CD4-positive, alpha-beta T cell treated with Interleukin-4 for 4 hours (primary cell): ENCODE measurements at places on chromosomes 4 and X.
A peak's percentile ranks its signal among the peaks of the same experiment; 100 is the strongest.

- DNase-seq: no peak
These were observed 892.3 kb upstream of the NDST4 start for GRCh38 chr4:116005806-116006088.

GRCh38 chrX:17299206-17299605 lies 75.8 kb upstream of the NHS start:
- no peak for DNase-seq

DNA sequence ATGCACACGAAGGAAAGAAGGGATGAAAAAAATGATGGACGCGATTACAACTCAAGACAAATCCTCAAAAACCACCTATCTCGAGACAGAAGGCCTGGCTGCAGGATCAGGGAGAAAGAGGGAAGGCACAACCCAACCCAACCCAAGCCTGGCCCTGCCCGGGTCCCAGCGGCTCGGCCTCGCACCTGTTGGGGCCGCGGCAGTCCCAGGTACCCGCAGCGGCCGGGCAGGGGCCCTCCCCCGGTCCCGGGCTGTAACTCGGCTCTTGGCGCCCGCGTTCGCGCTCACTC lies 464 bp downstream of the RASGEF1B start:
- no peak for DNase-seq

DNA sequence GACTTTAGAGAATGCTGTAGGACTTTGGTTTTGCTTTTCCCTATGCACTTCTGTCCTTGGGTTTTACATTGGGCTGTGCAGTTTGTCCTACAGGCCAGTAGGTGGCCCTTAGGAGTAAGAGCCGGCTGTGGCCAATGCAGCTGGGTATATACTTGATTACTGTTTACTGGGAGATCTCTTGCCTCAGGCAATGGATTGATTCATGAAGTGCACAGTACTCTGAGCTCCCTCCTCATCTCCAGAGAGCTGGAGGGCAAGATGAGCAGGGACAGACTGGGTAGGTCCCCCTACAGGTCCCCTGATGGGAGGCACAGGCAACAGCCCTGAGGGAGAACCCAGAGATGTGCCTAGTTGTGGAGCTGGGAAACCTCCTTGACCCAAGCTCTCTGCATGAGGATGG lies 103.8 kb upstream of the QRFPR start:
- DNase-seq: peak; percentile 25
